ENCODE measurements at places on chromosomes 13 and 19.

DNA sequence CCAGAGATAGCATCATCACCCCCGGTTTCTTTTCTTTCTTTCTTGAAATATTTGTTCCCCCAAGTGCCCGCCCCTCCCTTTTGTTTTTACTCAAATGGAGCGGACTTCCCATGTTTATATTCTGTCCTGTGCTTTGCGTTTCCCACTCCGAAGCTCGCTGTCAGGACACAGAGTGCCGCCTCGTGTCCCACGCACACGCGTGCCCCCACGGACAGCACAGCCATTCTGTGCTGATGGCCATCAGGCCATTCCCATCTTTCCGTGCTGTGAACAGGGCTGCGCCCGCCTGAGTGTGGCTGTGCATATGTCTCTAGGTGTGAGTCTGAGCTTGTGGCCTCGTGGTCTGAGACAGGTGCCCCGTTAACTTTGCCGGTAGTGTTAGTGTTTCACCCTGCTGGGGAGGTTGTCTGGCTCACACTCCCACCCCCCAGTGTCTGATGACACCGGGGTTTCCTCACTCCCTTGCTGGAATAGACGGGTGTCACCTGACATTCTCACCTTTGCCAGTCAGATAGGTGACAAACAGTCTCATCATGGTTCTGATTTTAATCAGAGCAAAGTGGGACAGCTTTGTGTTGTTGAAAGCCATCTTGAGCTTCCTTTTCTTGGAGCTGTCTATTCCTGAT lies 6.9 kb downstream of the PAK4 start:
- DNase-seq: no peak

DNA sequence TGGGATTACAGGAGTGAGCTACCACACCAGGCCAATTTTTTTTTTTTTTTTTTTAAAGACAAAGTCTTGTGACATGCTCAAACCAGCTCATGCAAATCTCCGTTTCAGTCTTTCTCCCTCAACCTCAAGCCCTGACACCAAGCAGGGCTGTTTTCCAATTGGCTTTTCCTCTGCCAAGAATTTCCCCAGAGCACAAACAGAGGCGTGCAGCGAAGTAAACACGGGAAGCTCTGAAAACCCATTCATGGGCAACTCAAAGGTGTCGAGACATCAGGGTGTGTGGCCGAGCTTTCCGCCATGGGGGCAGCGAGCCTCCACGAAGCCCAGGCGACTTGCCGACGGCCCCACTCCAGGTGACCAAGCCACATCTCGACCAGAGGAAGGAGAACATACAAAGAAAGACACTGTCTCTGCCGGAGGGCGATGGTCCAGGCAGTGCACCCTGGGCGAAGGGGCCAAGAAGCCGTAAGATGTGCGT lies 70.0 kb downstream of the INSR start:
- DNase-seq: no peak

GRCh38 chr19:51460164-51460992 lies 2.1 kb upstream of the SIGLEC8 start:
- peak; percentile 80 for DNase-seq

- DNase-seq: no peak
Measured at GRCh38 chr13:84812078-84812477, 929.8 kb upstream of the SLITRK1 start.

DNA sequence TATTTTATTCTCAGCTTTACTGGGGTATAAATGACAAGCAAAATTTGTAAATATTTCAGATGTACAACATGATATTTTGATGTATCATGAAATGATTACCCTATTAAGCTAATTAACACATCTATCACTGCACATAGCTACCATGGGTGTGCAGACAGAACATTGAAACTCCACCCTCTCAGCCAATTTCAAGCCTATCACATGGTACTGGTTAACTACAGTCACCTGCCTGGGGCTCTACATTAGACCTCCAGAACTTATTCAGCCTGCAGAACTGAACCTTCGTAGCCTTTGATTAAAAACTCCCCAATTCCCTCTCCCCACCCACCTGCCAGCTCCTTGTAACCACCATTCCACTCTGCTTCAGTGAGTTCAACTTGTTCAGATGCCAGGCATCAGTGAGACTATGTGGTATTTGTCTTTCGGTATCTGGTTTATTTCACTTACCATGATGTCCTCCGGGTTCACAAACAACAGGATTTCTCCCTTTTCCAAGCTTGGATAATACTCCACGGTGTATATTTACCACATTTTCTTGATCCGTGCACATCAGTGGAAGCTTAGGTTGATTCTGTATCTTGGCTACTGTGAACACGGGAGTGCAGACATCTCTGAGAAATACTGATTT lies 19.2 kb downstream of the RAB20 start:
- DNase-seq: no peak

- DNase-seq: peak; percentile 67
Measured at GRCh38 chr19:8618751-8619150, 8.2 kb upstream of the ADAMTS10 start.

GRCh38 chr19:43132696-43133095 lies 50.2 kb upstream of the PSG2 start:
- no peak for DNase-seq

DNA sequence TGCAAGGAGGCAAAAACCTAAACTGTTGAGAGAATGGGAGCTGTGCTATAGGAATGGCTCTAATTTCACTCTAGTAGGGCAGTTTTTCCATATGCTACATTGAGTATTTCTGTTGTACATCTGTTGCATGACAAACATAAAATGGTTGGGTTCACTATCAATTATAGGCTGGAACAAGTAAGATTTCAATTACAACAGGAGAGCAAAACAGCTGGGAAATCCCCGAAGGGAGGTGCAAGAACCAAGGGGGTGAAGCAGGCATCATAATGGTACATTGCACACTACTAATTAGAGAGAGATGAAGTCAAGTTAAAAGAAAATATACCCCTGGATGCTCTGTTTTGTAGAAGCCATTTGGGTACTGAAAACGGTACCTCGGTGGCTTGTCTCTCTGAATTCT lies 389.5 kb downstream of the PCDH9 start:
- no peak for DNase-seq

DNA sequence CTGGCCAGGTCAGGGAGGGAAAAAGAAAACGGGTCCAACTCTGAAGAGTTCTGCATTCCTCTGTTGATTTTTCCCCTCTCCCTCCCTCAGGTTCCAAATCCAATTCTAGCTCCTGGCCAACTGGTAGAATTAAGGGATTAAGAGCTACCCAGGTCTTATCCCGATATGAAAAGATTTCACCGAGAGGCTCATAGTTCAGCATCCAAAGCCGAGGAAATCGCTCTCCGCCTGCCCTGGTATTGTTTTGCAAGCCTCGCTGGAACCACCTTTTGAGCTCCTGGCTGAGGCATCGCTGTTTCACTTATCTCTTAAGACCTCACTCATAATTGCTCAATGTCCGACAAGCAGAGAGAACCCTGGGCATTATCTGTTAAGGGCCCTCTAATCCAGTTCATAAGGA lies 180.4 kb downstream of the URI1 start:
- no peak for DNase-seq

DNA sequence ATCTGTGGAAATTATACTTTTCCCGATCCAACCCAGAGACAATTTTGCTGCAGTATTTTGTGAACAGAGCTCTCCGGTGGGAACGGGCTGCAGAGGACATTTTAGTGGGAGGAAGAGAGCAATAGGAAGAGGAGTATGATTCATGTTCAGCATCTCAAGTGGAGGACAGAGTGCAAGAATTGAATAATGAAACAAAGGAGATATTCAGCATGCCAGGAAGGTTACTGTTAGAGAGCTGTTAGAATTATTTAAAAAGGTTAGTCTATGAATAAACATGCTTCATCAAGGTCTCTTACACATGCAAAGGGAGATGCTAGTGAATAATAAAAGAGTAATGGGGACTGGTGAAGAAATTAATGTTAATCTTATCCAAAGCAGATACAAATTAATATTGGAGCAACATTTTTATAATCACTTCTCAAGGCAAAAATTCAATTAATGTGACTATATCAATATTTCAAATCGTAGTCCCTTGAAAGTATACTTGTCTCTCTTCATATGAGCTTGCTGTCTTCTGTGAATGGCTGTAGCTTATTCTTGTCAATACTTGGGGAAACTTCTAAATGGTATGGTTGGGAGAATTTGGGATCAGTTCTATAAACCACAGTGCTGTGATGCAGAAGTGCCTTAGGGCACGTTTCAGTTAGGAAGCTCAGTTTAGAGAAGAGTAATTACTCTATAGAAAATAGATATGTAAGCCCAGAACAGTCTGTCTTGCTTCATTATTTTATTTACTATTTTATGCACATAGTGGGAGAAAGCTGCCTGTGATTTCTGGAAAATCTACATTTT lies 1165.8 kb downstream of the OLFM4 start:
- DNase-seq: no peak

DNA sequence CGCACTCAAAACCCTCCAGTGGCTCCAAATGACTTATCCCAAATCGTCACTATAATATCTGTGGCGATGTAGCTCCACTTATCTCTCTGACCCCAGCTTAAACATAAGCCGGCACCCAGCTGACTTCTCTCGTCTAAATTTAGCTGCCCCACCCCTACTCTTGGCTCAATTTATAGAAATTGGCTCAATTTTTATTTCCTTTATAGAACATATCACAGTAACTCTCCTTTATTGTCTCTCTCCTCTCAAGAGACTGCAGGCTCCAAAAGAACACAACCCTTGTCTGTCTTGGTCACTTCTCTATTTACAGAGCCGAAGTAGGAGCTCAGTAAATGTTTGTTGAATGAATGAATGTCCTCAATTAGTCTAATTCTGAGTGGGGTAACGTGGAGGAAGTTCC lies 805 bp downstream of the ZNF784 start:
- DNase-seq: no peak

GRCh38 chr19:28394725-28395124 lies 818.2 kb downstream of the UQCRFS1 start:
- peak; percentile 70 for DNase-seq

- no peak for DNase-seq
Measured at GRCh38 chr19:29372921-29373797, 152.6 kb upstream of the VSTM2B start.

DNA sequence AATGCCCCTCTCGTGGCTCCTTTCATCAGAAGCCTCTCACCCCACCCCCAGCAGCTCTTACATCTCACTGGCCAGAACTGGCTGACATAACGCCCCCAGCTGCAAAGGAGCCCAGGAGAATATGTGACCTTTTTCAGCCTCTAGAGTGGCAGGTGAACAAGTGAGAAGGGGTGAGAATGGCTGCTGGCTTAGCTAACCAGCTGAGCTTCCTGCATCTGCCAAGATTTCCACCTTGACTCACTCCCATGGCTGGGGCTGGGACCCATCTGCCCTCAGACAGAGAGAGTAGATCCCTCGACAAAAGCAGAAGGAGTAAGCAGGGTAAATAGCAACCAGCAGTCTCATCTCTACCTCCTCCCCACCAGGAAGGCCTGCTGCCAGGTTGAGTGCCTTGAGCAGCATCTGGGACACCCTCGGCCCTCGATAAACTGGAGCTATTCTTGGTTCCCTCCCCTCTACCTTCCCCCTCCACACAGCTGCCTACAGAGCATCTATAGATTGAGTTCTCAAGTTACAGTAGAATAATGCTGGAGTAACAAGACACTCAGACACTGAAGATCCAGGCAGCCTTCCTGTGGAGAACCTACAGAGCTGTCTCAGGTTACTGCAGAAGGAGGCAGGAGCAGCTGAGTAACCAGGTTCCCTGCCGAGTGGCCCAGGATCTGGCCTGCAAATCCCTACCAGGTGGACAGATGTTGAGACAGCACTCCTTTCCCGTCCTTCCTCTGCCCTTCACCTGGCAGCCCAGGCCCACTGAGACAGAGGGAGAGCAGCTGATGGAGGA lies 15.5 kb downstream of the KASH5 start:
- no peak for DNase-seq

GRCh38 chr13:71632206-71632605 lies 234.8 kb downstream of the DACH1 start:
- no peak for DNase-seq

- no peak for DNase-seq
Measured at GRCh38 chr19:7784856-7785255, 21.8 kb downstream of the CLEC4M start.

GRCh38 chr13:56528040-56528790 lies 612.5 kb upstream of the PRR20A start:
- no peak for DNase-seq

- no peak for DNase-seq
Measured at GRCh38 chr19:53696951-53697350, 65.2 kb downstream of the DPRX start.

GRCh38 chr19:55353803-55354697 lies 469 bp downstream of the COX6B2 start:
- DNase-seq: peak; percentile 67

- DNase-seq: peak; percentile 96
Measured at GRCh38 chr19:10835754-10836478, at the start of gene TMED1. Gene TMED1, minus strand, starts transcription at chr19:10836212. Its CDS starts 21 bp downstream, at chr19:10836191.

GRCh38 chr13:102295316-102296048 lies 106.4 kb downstream of the FGF14 start:
- no peak for DNase-seq

- DNase-seq: no peak
Measured at GRCh38 chr19:1807695-1808394, 4.2 kb downstream of the ATP8B3 start.

DNA sequence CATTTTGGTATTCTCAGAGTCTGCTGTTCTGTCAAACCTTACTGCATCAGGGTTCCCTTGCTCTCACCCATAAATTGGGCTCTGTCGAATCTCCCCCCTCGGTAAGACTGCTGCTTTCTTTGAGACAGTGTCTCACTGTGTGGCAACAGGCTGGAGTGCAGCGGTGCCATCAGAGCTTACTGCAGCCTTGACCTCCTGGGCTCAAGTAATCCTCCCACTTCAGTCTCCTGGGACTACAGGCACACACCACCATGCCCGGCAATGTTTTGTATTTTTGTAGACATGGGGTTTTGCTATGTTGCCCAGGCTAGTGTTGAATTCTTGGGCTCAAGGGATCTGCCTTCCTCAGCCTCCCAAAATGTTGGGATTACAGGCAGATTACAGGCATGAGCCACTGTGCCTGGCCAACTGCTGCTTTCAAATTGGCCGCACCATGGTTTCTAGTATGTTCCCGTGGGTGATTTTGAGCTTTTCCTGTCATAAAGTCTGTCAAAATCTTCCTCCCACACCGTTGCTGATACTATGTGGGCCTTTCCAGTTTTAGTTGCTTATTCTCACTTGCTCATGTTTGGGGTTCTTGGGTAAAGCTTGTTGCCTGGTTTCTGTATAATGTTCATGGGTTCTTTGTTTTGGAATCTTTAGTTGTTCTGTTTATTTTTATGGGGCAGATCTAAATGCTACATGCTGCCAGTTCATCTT lies 10.6 kb downstream of the RFC3 start:
- no peak for DNase-seq

GRCh38 chr13:71304861-71305260 lies 562.1 kb downstream of the DACH1 start:
- no peak for DNase-seq

All from MV-4-11 (cell line).